Neural progenitor cell (in vitro differentiated cells): ENCODE measurements at places on chromosomes 4 and X.

- no peaks in the 10 kb centered on the region for H3K4me1 ChIP-seq
- DNase-seq, result no peak
- H3K4me3 ChIP-seq, result no peak overlapping the region
- no peaks in the 10 kb centered on the region for H3K36me3 ChIP-seq
Measured at GRCh38 chr4:116982656-116983055, 102.7 kb downstream of the TRAM1L1 start.

- H3K4me1 ChIP-seq, result no peaks in the 10 kb centered on the region
- no peak overlapping the region for H3K27ac ChIP-seq
- no peaks in the 10 kb centered on the region for H3K36me3 ChIP-seq
- no peak overlapping the region for H3K4me3 ChIP-seq
- H3K27me3 ChIP-seq, result no peaks in the 10 kb centered on the region
- no peak for DNase-seq
Measured at GRCh38 chr4:40300371-40301162, 34.6 kb upstream of the CHRNA9 start.

DNA sequence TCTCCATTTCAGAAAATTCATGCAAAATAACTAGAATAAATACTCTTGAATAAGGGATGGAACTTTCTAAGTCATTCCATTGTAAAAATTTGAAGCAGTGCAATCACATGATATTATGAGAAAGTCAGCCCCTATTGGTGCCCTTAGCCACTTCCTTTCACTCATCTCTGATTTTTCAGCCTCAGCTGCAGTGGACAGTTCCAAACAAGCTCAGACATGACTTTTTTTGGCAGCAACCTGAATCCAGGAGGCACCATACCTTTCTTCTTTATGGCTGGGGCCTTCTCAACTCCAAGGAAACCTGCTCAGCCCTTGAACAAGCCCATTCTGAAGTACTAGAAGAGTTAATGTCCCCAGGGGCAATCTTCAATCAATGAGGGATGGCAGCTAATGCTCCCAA is 40.5 kb downstream of the MAPK10 start:
- H3K36me3 ChIP-seq, result peaks cover 28% of the 10 kb centered on the region
- H3K27ac ChIP-seq, result no peak overlapping the region
- no peaks in the 10 kb centered on the region for H3K4me1 ChIP-seq
- no peaks in the 10 kb centered on the region for H3K27me3 ChIP-seq
- no peak overlapping the region for H3K4me3 ChIP-seq

DNA sequence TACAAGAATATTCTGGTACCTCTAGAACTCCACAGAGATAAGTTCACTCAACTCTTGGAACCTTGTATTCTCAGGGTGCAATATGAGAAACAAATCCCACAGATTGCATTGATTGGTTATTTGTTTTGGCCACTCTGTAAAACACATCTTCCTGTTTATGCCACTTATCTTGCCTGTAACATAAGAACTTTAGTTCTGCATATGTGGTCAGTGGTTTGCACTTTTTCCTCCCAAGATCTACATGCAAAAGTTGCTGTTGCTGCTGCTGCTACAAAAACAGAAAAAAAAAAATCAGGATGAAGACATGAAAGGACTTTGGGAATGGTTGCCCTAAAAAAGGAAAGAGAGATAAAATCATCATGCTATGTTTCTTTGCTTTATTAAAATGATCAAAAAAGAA is 9.6 kb downstream of the ODAPH start:
- H3K27ac ChIP-seq, result no peak overlapping the region
- H3K27me3 ChIP-seq, result no peaks in the 10 kb centered on the region
- no peaks in the 10 kb centered on the region for H3K36me3 ChIP-seq
- no peak overlapping the region for H3K4me3 ChIP-seq
- no peaks in the 10 kb centered on the region for H3K4me1 ChIP-seq

DNA sequence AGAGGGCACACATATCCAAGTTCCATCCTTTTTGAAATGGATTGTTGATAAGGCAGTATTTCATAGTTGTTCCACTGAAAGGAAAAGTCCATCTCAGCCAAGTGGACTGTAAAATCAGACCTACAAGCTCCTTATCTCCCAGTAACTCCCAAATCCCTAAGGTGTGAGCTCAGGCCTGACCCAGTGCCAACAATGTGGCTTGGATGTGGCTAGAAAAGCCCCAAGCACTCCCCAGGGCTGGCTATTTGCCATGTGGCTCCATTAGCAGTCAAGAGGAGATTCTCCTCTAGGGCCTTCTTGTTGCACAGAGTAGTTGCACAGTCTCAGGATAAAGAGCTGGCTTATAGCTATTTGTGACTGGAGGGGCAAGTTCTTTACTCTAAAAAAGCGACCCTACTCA is 25.0 kb upstream of the DGKK start:
- no peak overlapping the region for H3K4me3 ChIP-seq
- no peaks in the 10 kb centered on the region for H3K36me3 ChIP-seq
- DNase-seq, result no peak
- no peak overlapping the region for H3K27ac ChIP-seq
- no peaks in the 10 kb centered on the region for H3K4me1 ChIP-seq

GRCh38 chr4:24137671-24138601 is 248.1 kb upstream of the PPARGC1A start:
- no peaks in the 10 kb centered on the region for H3K36me3 ChIP-seq
- peaks cover 34% of the 10 kb centered on the region for H3K4me1 ChIP-seq
- H3K27ac ChIP-seq, result peak overlapping the region; percentile 2
- no peaks in the 10 kb centered on the region for H3K27me3 ChIP-seq

- no peak overlapping the region for H3K4me3 ChIP-seq
- no peaks in the 10 kb centered on the region for H3K36me3 ChIP-seq
- no peak overlapping the region for H3K27ac ChIP-seq
- DNase-seq, result peak; percentile 1
- H3K27me3 ChIP-seq, result no peaks in the 10 kb centered on the region
- no peaks in the 10 kb centered on the region for H3K4me1 ChIP-seq
Measured at GRCh38 chrX:125826080-125826479, 340.0 kb downstream of the DCAF12L2 start.

DNA sequence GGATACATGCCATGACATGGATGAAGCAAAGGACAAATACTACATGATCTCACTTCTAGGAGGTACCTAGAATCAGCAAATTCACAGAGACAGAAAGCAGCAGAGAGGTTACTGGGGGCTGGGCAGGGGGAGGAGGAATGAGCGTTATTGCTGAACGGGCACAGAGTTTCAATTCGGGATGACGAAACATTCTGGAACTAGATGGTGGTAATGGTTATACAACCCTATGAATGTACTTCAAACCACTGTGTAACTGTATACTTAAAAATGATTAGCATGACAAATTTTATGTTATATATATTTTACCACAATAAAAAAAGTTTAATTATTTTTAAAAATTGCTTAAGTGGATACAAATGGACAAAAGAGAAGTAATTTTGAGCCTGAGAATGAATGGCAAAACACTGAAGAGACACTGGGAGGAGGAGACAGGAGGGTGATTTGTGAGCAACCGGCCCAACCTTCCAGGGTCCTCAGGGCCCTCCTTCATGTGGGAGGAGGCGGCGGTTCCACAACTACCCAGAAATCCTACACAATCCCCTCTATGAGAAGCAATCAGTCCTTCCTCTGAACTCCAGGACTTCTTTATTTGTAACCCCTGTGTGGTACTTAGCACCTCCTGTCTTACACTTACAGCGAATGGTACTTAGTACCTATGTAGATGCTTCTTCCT is 14.1 kb downstream of the ACSL1 start:
- no peak overlapping the region for H3K27ac ChIP-seq
- no peak for DNase-seq
- H3K4me3 ChIP-seq, result no peak overlapping the region
- peaks cover 8% of the 10 kb centered on the region for H3K4me1 ChIP-seq

- H3K27me3 ChIP-seq, result no peaks in the 10 kb centered on the region
- H3K4me1 ChIP-seq, result no peaks in the 10 kb centered on the region
- DNase-seq, result no peak
- H3K4me3 ChIP-seq, result no peak overlapping the region
- no peak overlapping the region for H3K27ac ChIP-seq
Measured at GRCh38 chr4:148540622-148541326, 98.6 kb upstream of the NR3C2 start.

DNA sequence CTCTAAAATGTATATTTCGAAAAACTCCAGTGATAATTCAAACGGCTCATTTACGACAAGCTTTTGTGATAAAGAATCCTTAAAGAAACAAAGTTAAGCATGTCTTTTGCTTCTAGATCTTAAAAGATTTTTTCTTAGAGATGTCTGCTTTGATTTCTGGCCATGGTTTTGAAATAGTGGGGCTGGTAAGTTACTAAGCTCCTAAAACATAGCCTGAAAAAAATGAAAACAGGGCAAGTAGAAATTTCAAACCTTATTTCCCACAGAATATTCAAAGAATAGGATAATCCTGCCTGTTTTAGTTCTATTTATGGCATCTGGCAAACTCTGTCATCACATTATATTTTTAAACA is 318.3 kb downstream of the ARHGAP24 start:
- no peak overlapping the region for H3K4me3 ChIP-seq
- no peak for DNase-seq
- H3K27me3 ChIP-seq, result no peaks in the 10 kb centered on the region
- H3K27ac ChIP-seq, result no peak overlapping the region

GRCh38 chr4:53306729-53307128 is 59.1 kb downstream of the SCFD2 start:
- H3K4me1 ChIP-seq, result no peaks in the 10 kb centered on the region
- H3K36me3 ChIP-seq, result no peaks in the 10 kb centered on the region
- DNase-seq, result no peak
- H3K27ac ChIP-seq, result no peak overlapping the region
- H3K4me3 ChIP-seq, result no peak overlapping the region

GRCh38 chr4:152981278-152981677 is 45.2 kb downstream of the FHDC1 start:
- DNase-seq, result no peak
- peaks cover 24% of the 10 kb centered on the region for H3K4me1 ChIP-seq
- H3K27me3 ChIP-seq, result no peaks in the 10 kb centered on the region
- H3K27ac ChIP-seq, result no peak overlapping the region

GRCh38 chrX:31969714-31970113 is 897.9 kb upstream of the FTHL17 start:
- H3K4me3 ChIP-seq, result no peak overlapping the region
- H3K27me3 ChIP-seq, result no peaks in the 10 kb centered on the region
- no peaks in the 10 kb centered on the region for H3K4me1 ChIP-seq
- H3K27ac ChIP-seq, result no peak overlapping the region
- DNase-seq, result no peak

DNA sequence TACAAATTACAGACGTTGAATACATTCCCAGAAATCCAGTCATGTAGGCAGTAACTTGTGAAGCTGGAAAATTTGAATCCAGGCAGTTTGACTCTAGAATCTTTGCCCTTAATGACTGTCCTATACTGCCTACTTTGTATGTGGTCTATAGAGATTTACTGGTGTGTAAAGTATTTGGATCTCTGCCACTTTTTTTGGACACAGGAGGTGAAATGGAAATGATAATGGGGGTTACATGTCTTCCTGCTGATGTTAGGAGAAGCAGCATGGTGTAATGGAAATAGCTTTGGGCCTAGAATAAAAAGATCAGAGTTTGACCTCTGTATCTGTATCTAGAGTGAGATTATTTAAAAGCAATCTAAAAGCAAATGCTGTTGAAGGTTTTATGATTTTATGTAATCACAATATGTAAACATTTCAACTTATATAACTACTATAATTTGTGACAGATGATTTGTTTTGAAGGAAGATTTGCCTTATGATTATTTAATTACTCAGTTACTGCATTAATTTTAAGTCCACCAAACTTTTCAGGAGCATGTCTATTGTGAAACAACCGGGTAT is 3.3 kb downstream of the COL4A5 start:
- H3K27ac ChIP-seq, result no peak overlapping the region
- peaks cover 9% of the 10 kb centered on the region for H3K4me1 ChIP-seq
- H3K27me3 ChIP-seq, result no peaks in the 10 kb centered on the region
- DNase-seq, result no peak
- peak overlapping the region; percentile 84 for H3K4me3 ChIP-seq
- H3K36me3 ChIP-seq, result peaks cover 10% of the 10 kb centered on the region
